Upper lobe of left lung (tissue), 6 donors: ENCODE measurements at places on chromosomes 3 and 15. TPM values are rescaled to one million over a fixed set of nuclear protein-coding genes. Genes with fewer than 3 reads are reported as not detected.

The DNAH1 gene
- 16.2 TPM for total RNA-seq

The VIPR1 gene
- total RNA-seq, result 92.6 TPM

The CGGBP1 gene
- total RNA-seq, result 45.1 TPM

The ARRDC4 gene
- total RNA-seq, result 33.0 TPM

The IGSF11 gene
- not detected for total RNA-seq

The CTXN2 gene
- total RNA-seq, result not detected

The ERC2 gene
- total RNA-seq, result 1.2 TPM

The TM6SF1 gene
- total RNA-seq, result 17.8 TPM

The NCBP2 gene
- total RNA-seq, result 31.8 TPM

The SKIL gene
- total RNA-seq, result 68.6 TPM

The RARRES1 gene
- total RNA-seq, result 21.0 TPM

The THAP10 gene
- 4.0 TPM for total RNA-seq

The HPS3 gene
- 13.4 TPM for total RNA-seq

The EFL1 gene
- 14.1 TPM for total RNA-seq

The GXYLT2 gene
- total RNA-seq, result 7.2 TPM

The MYEF2 gene
- total RNA-seq, result 44.0 TPM

The WDR5B gene
- total RNA-seq, result 5.6 TPM

The NUP210 gene
- total RNA-seq, result 23.0 TPM

The CORO2B gene
- 0.79 TPM for total RNA-seq

The CDHR4 gene
- 21.9 TPM for total RNA-seq

The COL7A1 gene
- 30.4 TPM for total RNA-seq

The RLBP1 gene
- total RNA-seq, result not detected

The MYO1E gene
- total RNA-seq, result 82.1 TPM

The UBE2E1 gene
- total RNA-seq, result 44.8 TPM

The ATP13A5 gene
- 8.9 TPM for total RNA-seq

The ALG3 gene
- total RNA-seq, result 49.1 TPM

The BOC gene
- total RNA-seq, result 4.2 TPM

The NAALADL2 gene
- 5.2 TPM for total RNA-seq

The TEX264 gene
- total RNA-seq, result 86.5 TPM

The MB21D2 gene
- total RNA-seq, result 8.0 TPM

The SLC28A1 gene
- total RNA-seq, result not detected

The TRH gene
- total RNA-seq, result not detected

The ST6GAL1 gene
- 89.5 TPM for total RNA-seq

The CGNL1 gene
- total RNA-seq, result 56.6 TPM

The GP9 gene
- 8.9 TPM for total RNA-seq

The GPR156 gene
- total RNA-seq, result 0.24 TPM

The PLSCR4 gene
- 16.8 TPM for total RNA-seq

The KLHL6 gene
- total RNA-seq, result 43.7 TPM

The ASB14 gene
- 1.2 TPM for total RNA-seq

The MASP1 gene
- 0.59 TPM for total RNA-seq

The TRPM7 gene
- 34.5 TPM for total RNA-seq

The FGF7 gene
- 10.2 TPM for total RNA-seq

The LCTL gene
- not detected for total RNA-seq
